ENCODE measurements at places on chromosomes 5 and 9. TPM values are rescaled to one million over a fixed set of nuclear protein-coding genes. Genes with fewer than 3 reads are reported as not detected.
A peak's percentile ranks its signal among the peaks of the same experiment; 100 is the strongest.

Gene GRXCR2
- not detected for total RNA-seq

Gene OBP2B
- total RNA-seq: not detected

Gene ITGA1
- 74.9 TPM for total RNA-seq

Gene ROR2
- 32.3 TPM for total RNA-seq

Gene PTGES
- 16.0 TPM for total RNA-seq

Gene TMEM171
- 0.34 TPM for total RNA-seq

Gene CCNB1
- 14.4 TPM for total RNA-seq

Gene ACTBL2
- total RNA-seq: 0.09 TPM

Gene SKP2
- total RNA-seq: 15.1 TPM

DNA sequence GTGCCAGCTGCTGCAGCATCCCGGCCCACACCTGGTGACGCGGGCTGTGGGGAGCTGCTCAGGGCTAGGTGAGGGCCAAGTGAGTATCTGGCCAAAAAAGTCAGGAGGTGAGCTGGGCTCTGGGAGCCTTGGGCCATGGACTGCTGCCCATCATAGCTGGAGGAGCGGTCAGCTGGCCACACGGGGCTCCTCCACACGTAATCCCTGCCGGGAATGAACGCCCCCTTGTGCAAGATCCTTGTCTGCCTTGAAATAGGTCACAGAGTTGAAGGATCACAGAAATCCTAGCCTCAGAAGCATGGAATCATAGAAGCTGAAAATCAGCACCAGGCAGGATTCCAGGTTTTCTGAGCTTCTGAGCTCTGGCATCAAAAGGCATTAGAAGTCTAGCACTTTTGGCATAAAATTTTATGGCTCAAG lies 16.8 kb upstream of the COL27A1 start:
- no peak overlapping the region for H3K4me3 ChIP-seq
- DNase-seq: no peak
- peaks cover 9% of the 10 kb centered on the region for H3K4me1 ChIP-seq
- H3K27me3 ChIP-seq: no peaks in the 10 kb centered on the region
- no peaks in the 10 kb centered on the region for H3K36me3 ChIP-seq

- DNase-seq: no peak
- H3K27ac ChIP-seq: no peak overlapping the region
- no peaks in the 10 kb centered on the region for H3K4me1 ChIP-seq
Measured at GRCh38 chr5:77367741-77368140, 124.4 kb downstream of the WDR41 start.

- H3K27ac ChIP-seq: no peak overlapping the region
- H3K4me3 ChIP-seq: no peak overlapping the region
- H3K27me3 ChIP-seq: no peaks in the 10 kb centered on the region
- no peaks in the 10 kb centered on the region for H3K36me3 ChIP-seq
- DNase-seq: peak; percentile 40
- no peaks in the 10 kb centered on the region for H3K4me1 ChIP-seq
Measured at GRCh38 chr5:166724284-166724683, 1567.2 kb upstream of the WWC1 start.

DNA sequence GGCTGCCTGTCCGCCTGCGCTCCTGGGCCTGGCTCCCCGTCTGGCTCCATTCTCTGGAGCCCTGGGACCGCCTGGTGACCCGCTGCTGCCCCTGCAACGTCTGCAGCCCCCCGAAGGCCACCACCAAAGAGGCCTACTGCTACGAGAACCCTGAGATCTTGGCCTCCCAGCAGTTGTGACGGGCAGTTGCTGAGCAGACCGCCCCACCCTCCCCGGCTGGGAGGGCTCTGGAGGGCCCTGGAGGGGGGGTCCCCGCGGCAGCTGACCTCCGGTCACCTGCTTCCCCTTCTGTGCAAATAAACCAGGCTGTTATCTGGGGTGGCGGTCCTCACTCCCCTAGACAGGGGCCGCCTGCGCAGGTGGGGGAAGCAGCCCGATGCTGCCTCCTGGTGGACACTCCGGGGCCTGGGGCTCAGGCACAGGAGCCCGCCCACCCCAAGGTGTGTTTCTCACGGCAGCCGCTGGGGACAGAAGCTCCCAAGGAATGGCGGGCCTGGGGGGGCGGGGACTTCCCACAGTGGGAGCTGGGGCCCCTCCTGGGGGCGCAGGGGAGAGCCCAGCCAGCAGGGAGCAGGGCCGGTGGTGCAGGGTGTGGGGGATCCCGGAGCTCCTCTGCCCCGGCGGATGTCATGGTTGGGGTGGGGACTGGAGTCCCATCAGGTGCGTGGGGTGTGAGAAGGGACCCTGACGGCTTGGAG lies 4.7 kb upstream of the TUBB4B start:
- H3K4me3 ChIP-seq: no peak overlapping the region
- no peaks in the 10 kb centered on the region for H3K27me3 ChIP-seq
- no peaks in the 10 kb centered on the region for H3K4me1 ChIP-seq

DNA sequence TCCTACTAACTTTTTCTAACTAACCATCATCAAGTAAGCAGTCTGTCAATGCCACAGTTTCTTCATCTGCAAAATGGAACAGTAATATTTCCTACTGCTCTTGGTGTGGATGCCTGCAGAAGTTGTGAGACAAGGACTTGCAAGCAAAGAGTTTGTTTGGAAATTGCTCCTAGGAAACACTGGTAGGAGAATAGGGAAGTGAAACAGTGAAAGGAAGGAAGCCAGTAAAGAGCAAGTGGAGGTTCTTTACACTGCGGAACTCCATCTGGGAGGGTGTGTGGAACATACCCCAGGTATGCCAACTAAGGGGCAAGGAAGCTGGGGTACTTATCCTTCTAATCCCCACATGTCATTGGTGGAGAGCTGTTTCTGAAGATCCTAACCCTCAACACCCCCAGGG lies 119.9 kb downstream of the FOXD1 start:
- no peaks in the 10 kb centered on the region for H3K27me3 ChIP-seq
- no peaks in the 10 kb centered on the region for H3K4me1 ChIP-seq
- no peak overlapping the region for H3K4me3 ChIP-seq
- DNase-seq: no peak

- no peak overlapping the region for H3K4me3 ChIP-seq
- H3K27ac ChIP-seq: no peak overlapping the region
- H3K27me3 ChIP-seq: peaks cover 2% of the 10 kb centered on the region
- H3K36me3 ChIP-seq: no peaks in the 10 kb centered on the region
- H3K4me1 ChIP-seq: no peaks in the 10 kb centered on the region
Measured at GRCh38 chr9:79477955-79478771, 93.6 kb upstream of the TLE4 start.

DNA sequence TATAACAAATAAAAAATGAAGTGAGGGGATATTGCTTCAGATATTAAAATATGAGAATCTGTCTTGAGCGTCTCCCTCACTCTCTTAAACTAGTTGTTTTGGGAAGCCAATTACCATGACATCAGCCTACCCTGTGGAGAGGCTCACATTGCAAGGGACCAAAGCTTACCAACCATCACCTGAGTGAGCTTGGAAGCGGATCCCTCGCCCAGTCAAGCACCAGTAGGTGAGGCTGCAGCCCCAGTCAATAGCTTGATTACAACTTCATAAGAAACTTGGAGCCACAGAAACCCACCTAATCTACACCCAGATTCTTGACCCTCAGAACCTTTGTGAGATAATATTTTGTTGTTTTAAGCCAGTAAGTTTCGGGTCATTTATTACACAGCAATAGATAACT lies 206.2 kb downstream of the CEMIP2 start:
- no peak overlapping the region for H3K27ac ChIP-seq
- DNase-seq: no peak
- no peaks in the 10 kb centered on the region for H3K36me3 ChIP-seq
- no peaks in the 10 kb centered on the region for H3K27me3 ChIP-seq

GRCh38 chr9:93599571-93600403 lies 23.4 kb downstream of the PHF2 start:
- no peaks in the 10 kb centered on the region for H3K4me1 ChIP-seq
- H3K36me3 ChIP-seq: no peaks in the 10 kb centered on the region
- H3K27ac ChIP-seq: no peak overlapping the region
- DNase-seq: no peak
- no peaks in the 10 kb centered on the region for H3K27me3 ChIP-seq

DNA sequence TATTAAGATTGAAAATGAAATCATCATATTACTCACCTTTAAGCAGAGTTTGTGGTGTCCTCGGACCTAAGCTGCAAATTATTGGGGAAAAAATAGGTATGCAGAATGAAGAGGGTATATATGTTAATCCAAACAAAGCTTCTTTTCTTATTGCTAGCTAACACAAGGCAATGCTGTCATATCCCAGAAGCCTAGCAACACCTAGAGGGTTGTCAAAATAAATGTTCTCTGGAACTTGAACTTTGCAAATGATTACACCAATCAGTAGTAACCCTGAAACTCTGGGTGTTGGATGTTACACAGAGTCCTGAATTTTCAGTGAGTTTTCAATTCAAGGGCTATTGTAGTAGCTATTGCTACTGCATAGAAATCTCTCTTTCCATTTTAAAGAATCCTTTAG lies at the start of gene C6:
Gene C6, minus strand, starts transcription at position 193 of the 400 bp plus-strand sequence. CDS start 10,302 bp downstream, outside the sequence.
- H3K36me3 ChIP-seq: no peaks in the 10 kb centered on the region
- DNase-seq: no peak
- H3K27ac ChIP-seq: no peak within 1 kb of the TSS

DNA sequence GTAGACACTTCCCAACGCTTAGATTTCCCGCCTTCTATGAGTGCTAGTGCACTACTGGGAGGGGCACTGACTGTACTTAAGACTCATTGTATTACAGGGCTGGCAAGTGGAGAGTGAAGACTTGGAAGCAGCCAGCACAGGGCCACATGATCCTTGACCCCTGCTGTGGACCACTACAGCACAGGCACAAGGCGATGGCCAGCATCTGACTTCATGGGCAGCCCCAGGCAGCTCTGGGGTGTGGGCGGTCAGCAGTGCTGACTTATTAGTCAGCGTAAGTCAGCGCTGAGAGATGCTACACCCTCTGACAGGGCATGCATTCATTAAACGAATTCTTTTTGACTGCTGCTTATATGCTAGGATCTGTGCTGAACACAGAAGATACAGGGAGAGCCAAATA lies 9.3 kb downstream of the SLC46A2 start:
- H3K27me3 ChIP-seq: no peaks in the 10 kb centered on the region
- peaks cover 2% of the 10 kb centered on the region for H3K36me3 ChIP-seq
- no peak overlapping the region for H3K27ac ChIP-seq
- H3K4me3 ChIP-seq: no peak overlapping the region

DNA sequence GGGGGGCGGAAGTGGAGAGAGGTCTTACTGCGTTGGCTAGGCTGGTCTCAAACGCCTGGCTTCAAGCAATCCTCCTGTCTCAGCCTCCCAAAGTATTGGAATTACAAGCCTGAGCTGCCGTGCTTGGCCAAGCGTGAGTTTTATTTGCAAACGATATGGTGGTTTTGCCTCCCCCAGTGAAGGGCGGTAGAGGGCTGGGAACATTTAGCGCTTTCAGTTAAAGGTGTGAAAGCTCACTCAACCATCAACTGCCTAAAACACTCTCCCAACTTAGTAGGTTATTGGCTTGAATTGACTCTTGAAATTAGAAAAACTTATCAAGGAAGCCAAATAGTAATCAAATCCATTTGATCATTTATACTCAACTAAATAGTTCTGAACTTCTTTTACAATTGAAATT lies 156.3 kb downstream of the ESM1 start:
- no peaks in the 10 kb centered on the region for H3K36me3 ChIP-seq
- H3K4me3 ChIP-seq: no peak overlapping the region
- H3K27ac ChIP-seq: no peak overlapping the region
- peaks cover 5% of the 10 kb centered on the region for H3K4me1 ChIP-seq

- H3K27ac ChIP-seq: no peak overlapping the region
- H3K4me1 ChIP-seq: peaks cover 7% of the 10 kb centered on the region
- DNase-seq: no peak
Measured at GRCh38 chr9:86485359-86485758, 131.1 kb upstream of the TUT7 start.

GRCh38 chr9:129373361-129373760 lies 195.3 kb upstream of the IER5L start:
- no peaks in the 10 kb centered on the region for H3K27me3 ChIP-seq
- H3K4me3 ChIP-seq: no peak overlapping the region
- no peak overlapping the region for H3K27ac ChIP-seq
- peaks cover 2% of the 10 kb centered on the region for H3K4me1 ChIP-seq

DNA sequence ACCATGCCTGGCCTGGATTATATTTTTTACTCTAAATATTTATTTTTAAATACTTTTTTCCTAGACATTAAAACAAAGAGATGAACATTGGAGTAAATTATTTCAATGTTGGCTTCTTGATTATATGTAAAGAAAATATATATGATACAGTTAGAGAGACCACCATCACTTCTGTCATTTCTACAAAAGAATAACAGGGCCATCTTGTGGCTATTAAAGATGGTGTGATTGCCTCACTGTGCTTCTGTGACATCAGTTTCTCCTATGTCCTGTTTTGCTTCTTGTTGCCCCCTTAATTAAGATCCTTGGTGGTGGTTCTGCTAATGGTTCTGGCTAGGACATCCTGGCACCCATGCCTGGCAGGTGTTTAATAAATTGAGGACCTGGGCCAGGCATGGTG lies 32.9 kb downstream of the NDFIP1 start:
- no peak for DNase-seq
- no peak overlapping the region for H3K4me3 ChIP-seq
- peaks cover 21% of the 10 kb centered on the region for H3K36me3 ChIP-seq
- H3K4me1 ChIP-seq: no peaks in the 10 kb centered on the region
- H3K27me3 ChIP-seq: no peaks in the 10 kb centered on the region

GRCh38 chr9:107141967-107142366 lies 141.1 kb upstream of the RAD23B start:
- peak; percentile 19 for DNase-seq
- no peak overlapping the region for H3K27ac ChIP-seq
- no peaks in the 10 kb centered on the region for H3K27me3 ChIP-seq
- H3K4me1 ChIP-seq: no peaks in the 10 kb centered on the region
- H3K36me3 ChIP-seq: no peaks in the 10 kb centered on the region

GRCh38 chr5:64954518-64954917 lies 185.8 kb downstream of the CWC27 start:
- no peaks in the 10 kb centered on the region for H3K36me3 ChIP-seq
- H3K4me3 ChIP-seq: no peak overlapping the region

DNA sequence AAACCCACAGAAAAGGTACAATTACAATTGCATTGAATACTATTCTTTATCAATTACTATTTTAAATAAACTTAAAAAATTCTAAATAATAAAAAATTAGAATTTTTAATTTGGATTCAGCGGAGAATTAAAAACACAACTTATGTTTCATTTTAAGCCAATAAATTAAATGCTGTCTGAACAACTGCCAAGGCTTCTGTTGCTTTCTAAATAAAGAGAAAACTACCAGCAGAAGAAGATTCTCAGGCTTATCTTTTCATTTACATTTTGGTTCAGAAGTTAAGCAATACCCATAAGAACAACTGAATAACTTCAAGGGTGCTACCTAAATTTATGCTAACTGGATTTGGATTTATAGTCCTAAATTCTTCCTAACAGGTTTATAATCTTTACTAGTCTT lies 150.0 kb upstream of the FTMT start:
- H3K4me1 ChIP-seq: peaks cover 12% of the 10 kb centered on the region
- no peaks in the 10 kb centered on the region for H3K36me3 ChIP-seq
- no peak for DNase-seq
- H3K4me3 ChIP-seq: no peak overlapping the region
- H3K27ac ChIP-seq: no peak overlapping the region
- H3K27me3 ChIP-seq: no peaks in the 10 kb centered on the region

GRCh38 chr9:76246680-76247079 lies 147.5 kb downstream of the RFK start:
- H3K4me3 ChIP-seq: no peak overlapping the region
- H3K27ac ChIP-seq: no peak overlapping the region
- no peaks in the 10 kb centered on the region for H3K4me1 ChIP-seq
- H3K27me3 ChIP-seq: no peaks in the 10 kb centered on the region

GRCh38 chr9:75169623-75170022 lies 81.3 kb downstream of the OSTF1 start:
- peaks cover 33% of the 10 kb centered on the region for H3K36me3 ChIP-seq
- no peaks in the 10 kb centered on the region for H3K4me1 ChIP-seq
- no peak for DNase-seq
- H3K27me3 ChIP-seq: no peaks in the 10 kb centered on the region
- H3K27ac ChIP-seq: peak overlapping the region; percentile 40
